ENCODE measurements at places on chromosomes 12 and 14.

DNA sequence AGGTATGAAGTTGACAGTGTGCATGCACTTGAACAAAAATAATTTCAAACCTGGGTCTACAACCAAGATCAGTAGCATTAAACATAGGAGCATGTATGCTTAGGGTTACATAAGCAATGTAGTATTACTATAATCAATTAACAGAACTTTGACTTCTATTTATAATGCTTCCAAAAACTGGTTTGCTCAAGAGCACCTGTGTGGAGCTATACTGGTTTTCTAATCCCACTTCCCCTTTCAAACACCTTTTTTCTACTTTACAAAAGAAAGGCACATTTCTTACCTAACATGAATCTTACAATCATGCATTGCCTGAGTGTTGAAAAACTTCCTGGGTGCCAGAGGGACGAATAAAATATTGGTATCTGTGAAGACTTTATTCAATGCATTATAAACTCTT lies 72.7 kb downstream of the EFCAB11 start:
- no peak for DNase-seq

DNA sequence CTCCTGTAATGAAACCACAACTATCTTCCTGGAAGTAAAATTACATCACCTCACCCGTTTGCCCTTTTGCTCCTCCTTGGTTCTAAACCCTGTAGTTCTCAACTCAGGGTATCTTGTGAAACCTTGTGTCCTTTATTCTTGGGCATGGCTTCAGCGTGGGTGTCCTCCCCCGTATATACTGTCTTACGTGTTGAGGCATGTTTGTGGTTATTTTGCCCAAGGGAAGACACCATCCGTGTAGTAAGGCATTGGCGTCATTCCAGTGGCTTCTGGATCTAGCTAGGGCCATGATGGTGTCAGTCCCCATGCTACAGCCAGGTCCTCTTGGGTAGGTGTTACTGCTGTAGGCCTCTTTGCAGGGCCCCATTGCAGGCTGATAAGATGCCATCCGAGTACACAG lies 115.4 kb downstream of the ZFP36L1 start:
- DNase-seq = no peak

GRCh38 chr12:77152623-77153193 lies 87.3 kb upstream of the E2F7 start:
- no peak for DNase-seq

DNA sequence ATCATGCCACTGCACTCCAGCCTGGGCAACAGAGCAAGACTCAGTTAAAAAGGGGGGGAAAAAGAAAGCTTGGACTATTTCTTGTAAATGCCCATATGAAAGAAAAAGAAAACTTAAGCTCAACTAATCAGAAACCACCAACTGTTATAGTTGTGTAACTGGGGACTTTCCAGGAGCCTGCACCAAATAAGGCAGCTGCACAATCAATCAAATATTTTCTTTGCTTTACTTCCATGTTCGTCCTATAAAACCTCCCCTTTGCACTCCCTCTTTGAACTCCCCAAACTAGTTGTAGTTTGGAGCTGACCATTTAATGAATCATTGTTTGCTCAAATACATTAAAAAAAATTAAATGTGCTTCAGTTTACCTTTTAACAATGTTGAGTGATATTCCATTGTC lies 54.9 kb downstream of the OTOGL start:
- no peak for DNase-seq

DNA sequence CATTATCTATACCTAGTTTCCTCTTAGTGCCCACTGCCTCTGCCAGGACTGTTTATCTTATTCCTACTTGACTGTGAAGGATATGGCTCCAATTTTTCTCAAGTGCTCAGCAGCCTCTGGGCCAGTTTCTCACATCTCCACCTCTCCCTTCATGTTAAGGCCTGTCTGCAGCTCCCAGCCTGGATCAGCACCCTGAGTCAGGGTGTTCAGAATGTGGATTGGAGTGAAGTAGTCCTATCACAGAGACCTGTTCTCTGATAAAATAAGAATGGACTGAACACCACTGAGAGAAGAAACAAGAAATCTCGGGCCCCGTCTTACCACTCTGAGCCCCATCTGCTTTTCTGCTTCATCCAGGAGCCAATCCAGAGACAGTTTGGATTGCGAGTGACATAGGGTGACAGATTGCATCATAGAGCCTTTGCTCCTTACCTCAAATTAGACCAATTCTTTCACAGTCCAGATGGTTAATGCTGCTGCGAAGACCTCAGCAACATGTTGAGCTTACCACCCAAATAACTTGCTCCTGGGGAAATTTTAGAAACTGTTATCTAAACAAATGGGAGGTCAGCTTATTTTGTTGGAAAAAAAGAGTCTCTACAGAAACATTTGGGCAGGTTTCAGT lies 473.1 kb downstream of the PDZRN4 start:
- no peak for DNase-seq

GRCh38 chr12:128940090-128940888 lies 87.0 kb downstream of the GLT1D1 start:
- DNase-seq = no peak

GRCh38 chr12:19030180-19030579 lies 99.4 kb upstream of the PLEKHA5 start:
- DNase-seq = no peak

GRCh38 chr12:49030714-49031572 lies 12.4 kb upstream of the PRKAG1 start:
- DNase-seq = no peak

All from HS-5 (cell line).